Stimulated activated CD4-positive, alpha-beta T cell treated with anti-CD3 and anti-CD28 coated beads, Interleukin-1b, Interleukin-23, amount 100 ng/mL, for 24 hours (primary cell): ENCODE measurements at places on chromosomes 2 and 18.

GRCh38 chr2:219907011-219907365, 279.6 kb downstream of the SLC4A3 start:
- no peak for DNase-seq

DNA sequence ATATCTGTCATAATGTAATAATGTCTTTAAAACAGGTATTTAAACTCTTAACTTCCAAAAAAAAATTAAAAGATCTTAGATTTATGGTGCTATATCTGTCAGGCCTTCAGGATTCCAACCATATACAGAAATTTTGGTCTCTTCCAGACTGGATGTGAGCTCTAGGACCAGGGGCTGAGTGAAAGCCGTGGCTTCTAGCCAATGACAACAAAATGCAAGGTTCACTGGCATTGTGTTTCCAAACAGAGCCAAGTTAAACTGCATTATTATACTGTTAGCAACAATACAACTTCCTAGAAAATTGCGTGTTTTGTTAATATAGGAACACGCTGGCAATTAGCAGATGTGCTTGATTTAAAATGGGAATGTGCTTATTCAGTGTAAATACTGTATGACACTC, 809.8 kb upstream of the SOX11 start:
- DNase-seq, result no peak

DNA sequence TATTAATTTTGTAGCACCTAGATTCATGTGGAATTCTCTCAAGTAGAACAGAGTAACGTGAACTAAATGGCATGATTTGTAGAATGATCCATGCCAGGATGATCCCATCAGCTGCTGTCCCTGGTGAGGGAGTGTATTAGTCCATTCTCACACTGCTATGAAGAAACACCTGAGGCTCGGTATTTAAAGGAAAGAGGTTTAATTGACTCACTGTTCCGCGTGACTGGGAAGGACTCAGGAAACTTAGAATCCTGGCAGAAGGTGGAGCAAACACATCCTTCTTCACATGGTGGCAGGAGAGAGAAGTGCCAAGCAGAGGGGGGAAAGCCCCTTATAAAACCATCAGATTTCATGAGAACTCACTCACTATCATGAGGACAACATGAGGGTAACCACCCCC, 312.6 kb downstream of the PTPRM start:
- no peak for DNase-seq

DNA sequence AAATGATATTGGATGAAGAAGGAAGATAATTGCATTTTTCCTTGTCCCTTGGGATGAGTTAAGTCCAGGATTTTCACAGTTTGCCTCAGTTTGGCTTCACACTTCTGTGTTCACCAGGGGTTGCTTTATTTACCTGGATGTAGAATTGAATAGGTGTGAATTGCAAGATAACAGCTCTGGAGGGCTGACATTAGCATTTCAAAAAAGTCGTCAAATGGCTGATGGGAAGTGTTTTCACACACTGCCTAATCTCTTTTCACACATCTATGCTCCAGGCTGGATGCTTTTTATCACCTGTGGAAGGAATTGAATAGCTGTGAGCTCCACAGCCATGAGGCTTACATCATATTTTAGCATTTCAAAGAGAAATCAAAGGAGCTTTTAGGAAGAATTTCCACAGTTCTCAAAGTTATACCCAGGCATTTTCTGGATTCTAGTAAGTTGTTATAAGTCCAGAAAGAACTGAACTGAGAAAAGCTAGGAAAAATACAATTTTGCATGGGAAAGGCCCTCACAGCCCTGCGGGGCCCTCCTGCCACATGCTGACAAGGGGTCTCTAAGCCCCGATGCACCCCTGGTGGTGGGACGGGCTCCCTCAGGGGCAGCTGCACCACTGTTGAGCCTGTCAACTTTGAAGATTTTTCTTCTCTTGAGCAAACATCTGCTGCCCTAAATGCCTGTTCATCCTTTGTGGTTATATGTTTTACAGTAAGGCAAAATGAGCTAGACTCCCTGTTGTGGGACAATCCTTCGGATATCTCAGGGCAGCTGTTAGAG, 43.9 kb downstream of the TEX51 start:
- no peak for DNase-seq

GRCh38 chr18:59752666-59753065, 55.4 kb upstream of the CCBE1 start:
- no peak for DNase-seq

DNA sequence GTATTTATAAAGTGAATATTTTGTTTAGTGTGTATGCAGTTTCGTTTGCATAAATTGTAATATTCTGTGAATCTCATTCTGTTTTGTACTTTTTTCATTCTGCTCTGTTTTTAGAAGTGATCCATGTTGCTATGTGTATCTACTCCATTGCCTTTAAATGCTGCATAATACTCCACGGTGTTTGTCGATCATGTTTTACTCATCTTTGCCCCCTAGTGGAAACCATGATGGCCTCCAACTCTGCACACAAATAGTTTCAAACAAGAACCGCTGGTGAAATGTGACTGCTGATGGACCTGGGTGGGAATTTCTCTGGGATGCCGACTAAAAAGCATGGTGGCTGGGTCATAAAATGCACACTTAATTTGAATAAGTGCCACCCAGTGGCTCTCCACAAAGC, 32.0 kb upstream of the SKOR2 start:
- DNase-seq, result no peak

DNA sequence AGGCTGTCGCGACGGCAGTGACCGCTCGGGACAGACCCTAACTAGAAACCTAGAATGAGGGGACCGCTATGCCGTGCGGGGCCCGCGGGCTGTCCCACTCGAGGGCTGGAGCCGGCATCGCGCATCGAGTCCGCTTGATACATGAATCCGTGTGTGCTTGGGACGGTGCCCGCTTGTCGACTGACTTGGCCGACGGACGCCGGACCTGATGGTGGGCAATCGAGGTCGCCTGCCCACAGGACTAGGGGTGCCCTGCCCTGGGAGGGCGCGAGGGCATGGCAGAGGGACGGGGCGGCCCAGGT, 749 bp upstream of the PTMA start:
- DNase-seq, result no peak

- DNase-seq, result no peak
These were observed 526 bp downstream of the PRKRA start for GRCh38 chr2:178450524-178450773.

DNA sequence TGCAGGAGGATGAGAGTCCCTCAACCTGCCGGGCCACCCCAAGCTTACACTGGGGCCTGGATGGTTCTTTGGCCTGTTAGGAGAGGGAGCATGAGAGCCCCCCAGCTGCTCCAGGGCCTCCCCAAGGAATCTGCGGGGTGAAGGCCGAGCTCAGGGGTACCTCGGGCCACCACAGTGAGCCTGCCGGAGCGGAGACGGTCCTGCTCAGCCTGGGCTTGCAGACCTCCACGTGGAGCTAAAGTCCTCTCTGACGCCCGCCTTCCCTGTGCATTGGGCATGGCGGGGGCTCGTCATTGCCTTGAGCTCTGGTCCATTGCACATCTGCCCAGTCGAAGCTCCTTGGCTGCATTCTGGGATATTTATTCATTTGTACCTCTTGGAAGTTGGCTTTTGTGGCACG, 62.7 kb downstream of the ASB1 start:
- DNase-seq, result no peak

GRCh38 chr2:148936857-148937450, 61.9 kb downstream of the KIF5C start:
- DNase-seq, result no peak

DNA sequence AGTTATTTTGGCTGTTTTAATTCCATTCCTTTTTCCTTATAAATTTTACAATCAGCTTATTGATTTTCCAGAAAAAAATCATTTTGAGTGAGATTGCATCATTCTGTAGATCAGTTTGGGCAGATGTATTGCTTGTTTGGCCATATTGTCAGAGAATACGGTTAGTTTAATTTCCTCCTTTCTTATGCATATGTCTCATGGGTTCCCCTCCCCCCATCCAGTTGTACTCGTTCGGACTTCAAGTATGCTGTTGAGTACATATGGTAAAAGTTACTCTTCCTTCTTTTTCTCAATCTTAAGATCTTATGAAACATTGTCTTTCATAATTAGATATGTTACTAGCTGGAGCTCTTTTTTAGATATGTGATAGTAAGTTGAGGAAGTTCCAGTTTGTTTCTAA, 131.2 kb upstream of the TTC27 start:
- DNase-seq, result no peak

DNA sequence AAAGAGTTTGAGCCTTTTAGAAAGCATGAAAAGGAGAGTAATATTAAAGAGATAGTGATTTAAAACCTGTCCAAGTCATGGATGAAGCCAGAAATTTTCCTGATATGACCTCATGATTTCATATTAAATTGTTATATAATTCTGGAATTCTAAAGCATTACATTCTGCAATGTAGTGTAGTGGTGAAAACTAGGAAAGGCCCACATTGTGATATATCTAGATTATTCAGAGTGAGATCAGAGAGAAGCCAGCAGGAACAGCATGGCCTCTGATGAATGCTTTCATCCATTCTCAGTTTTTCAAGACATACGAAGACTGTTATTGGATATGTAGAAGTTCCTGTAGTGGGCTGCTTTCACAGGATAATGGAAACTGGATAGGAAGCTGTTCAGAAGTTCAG, 98.8 kb downstream of the LCLAT1 start:
- no peak for DNase-seq

- DNase-seq, result no peak
These were observed 23.8 kb downstream of the ABCB11 start for GRCh38 chr2:169007356-169007755.

- no peak for DNase-seq
These were observed 31.7 kb downstream of the UBE2F start for GRCh38 chr2:237998530-237998929.

DNA sequence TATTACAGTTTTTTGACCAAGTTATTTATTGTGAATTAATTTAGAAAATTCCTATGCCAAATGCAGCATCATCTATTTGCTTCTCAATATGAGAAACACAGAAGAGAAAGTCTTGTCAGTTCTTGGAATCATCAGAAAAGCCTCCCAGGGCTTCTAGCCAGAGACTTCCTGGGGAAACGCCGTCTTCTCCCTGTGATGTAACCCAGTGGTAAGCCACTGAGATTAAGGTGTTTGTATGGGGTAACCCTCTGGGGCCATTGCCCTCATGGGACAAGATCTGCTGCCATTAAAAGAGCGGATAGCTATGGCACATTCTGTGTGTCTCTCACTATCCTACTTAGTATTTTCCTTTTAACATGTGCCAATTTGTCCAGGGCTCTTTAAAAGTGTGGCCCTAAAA, 28.0 kb downstream of the ANKRD29 start:
- no peak for DNase-seq

DNA sequence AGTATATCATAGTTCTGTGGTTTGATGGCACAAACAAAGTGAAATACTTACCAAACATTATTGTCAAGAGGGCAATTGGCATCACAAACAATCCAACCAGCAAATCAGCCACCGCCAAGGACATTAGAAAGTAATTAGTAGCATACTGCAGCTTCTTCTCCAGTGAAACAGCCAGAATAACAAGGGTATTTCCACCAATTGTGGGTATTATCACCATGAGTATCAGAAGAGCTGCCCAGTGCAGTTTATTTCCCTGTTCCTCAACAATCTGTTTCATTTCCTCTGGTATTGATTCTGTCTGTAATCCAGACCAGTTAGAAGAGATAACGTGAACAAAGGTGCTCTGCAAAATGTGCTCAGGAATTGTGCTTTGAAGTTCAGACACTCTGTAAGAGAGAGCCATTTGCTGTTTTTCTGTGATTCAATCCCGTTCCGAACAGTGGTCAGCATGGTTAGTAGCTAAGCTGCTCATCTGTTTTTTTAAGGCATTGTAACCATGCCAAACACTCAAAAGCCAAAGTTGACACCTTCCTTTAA, 1.4 kb downstream of the HTR2B start:
- no peak for DNase-seq

DNA sequence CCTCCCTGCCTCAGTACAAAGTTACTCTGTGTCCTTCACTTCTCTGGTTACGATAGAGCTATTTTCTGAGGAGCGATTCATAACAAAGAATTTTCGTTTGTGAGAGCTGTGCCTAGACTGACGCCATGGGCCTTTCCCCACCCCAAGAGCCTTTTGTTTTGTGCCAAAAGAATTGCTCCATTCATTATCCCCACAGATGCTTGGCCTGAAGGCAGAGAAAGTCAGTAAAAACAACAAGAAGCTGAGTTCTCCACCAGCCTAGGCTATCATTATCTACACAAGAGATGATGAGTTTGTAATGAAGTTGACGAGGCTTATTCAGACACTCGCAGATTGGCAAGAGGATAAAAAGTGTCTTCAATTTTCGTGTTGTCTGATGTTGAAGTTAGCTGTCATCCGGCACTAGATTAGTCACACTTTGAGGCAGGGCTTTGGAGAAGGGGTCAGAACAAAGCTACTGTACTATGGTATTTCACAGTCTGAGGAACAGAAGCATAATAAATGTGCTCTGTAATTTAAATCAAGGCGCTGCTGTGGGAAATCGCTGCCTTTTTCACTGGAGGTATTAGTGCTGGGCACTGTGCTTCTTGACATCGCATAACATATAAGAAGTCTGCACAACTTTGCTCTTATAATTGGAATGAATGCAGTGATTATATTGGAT, 278.4 kb upstream of the FIGN start:
- no peak for DNase-seq

DNA sequence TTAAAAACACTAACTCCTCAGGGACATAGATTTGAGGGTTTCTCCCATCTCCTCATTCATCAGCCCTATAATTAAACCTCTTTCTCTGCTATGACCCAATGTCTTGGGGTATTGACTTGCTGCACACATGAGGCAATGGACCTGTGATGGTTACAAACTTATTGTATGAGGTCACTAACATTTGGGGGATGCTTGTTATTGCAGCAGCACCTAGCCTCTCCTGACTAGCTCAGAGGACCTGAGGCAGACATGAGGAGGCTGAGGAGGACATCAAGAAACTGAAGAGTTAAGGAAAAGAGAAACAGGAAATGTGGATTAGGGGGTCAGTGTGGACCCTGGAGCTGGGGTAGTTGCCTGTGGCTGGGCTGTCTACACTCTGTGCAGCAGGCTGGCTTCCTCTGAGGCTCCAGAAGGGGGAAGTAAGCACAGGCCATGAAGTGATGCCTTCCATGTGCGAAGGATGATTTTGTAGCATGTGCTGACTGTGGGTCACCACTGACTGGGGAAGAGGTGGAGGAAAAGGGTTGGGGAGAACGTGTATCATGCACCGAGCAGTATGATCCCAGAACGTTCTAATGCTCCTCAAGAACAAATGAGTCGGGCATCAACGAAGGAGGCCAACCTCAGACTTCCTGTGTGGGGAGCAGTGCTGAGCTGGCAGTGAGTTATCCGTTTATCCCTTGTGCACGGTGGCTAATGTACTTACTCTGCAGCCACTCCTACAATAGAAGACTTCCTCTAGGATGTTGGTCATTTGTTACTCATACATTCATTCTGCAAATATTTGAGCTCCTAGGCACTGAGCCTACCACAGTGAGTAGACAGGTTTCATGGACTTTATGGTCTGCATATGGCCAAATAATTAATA, 42.1 kb upstream of the RFX8 start:
- DNase-seq, result no peak

GRCh38 chr2:6917071-6917760, at the start of gene RNF144A:
Gene RNF144A, plus strand, starts transcription at chr2:6917412. Its CDS starts 79,515 bp downstream, at chr2:6996927.
- peak; percentile 44 for DNase-seq

DNA sequence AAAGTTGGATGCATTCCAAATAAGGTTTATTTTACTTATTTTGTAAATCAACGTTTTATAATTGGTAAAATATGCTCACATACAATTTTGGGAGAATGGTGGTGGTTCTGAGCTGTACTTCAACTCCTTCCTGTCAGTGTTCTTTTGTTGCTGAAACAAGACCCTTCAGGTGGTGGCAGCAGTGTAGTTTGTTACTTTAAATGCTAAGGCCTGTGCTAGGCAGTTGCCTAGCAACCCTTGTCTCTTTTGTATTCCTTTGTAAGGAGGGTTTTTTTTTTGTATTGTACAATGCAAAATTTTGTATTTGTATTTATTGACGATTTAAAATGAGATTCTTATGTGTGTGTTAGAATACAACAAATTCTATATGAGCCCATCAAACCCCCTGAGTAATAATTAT, 166.0 kb upstream of the FAM98A start:
- DNase-seq, result no peak
